ENCODE measurements at places on chromosomes 12 and 14.

DNA sequence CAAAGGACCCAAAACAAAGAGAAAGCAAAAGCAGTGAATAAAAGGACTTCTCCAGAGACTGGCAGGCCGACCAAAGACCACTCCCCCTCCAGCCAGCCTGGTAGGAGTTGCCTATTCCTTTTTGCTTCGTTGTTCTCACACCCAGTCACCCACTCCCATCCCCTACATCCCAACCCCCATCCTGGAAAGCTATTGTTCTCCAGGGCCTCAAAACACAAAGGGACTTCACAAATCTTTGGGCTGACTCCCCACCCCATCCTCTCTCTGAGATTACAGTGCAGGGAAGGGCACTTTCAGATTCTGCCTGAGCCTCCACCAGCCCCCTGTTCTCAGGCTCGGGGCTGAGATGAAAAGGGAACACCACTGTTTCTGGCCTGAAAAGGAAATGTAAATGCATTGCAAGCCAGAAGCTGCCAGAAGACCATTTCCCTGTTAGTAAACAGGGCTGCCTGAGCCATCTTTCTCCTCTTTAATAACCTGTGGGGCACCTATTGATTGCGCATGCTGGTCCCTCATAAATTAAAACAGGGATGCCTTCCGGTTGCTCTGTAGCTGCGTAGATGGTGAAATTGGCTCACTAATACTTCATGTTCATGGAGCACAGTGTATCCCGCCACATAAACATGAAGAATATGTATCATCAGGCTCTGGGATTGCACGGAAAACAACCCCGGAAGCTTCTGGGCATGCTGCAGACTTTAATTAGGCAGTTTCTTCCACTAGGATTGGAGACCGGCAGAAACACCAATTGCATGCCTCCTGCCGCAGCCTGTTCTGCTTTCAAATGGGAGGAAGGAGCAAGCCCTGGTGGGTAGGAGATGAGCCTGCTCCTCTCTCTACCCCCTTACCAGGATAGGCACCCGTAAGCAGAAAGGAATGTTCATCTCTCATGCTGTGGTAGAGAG, 130.3 kb upstream of the FUT8 start:
- DNase-seq: no peak

DNA sequence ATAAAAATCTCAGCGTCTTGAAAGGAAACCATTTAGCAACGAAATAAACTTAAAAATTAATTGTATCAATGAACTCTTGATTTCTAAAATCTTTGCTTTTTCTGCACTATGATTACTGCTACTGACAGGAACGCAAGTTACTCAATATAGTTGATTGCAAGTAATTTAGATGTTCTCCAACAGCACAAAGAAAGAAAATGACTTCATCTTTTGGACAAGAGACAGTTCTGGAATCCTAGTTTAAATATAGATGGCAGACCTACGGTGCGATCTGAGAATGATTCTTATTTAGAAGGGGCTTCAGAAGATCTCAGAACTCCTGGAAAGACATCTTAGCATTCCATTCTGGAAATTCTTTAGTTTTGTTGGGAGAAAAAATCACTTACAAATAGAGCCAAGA, 1.4 kb upstream of the SUDS3 start:
- DNase-seq: no peak

DNA sequence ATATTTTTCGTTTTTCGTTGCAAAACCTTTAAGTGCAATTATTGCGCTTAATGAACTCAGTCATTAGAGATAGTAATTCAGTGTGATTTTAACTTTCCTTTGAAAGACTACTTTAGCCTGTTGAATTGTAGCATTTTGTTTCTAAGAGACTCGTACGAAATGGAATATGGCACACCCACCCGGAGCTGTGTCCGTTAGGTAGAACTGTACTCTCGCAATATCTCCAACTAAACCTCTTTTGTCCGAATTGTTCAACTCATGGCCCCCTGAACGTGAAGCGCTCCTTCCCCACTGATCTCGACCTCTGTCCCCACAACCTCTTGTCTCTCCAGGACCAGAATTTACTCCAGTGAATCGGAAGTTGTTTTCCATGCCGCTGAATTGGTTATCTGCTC, 800 bp downstream of the PCNX4 start:
- DNase-seq: no peak

GRCh38 chr14:72478471-72478893, 415.4 kb downstream of the DPF3 start:
- DNase-seq: no peak

- no peak for DNase-seq
These were observed 11.5 kb upstream of the NUP107 start for GRCh38 chr12:68675101-68675842.

All from NCI-H526 treated with DMSO at 0.1 percent for 48 hours (cell line).